ENCODE measurements at places on chromosomes 16 and 17.

GRCh38 chr16:74756203-74756602 lies 18.4 kb downstream of the FA2H start:
- no peak for DNase-seq

GRCh38 chr16:69613378-69614154 lies 47.8 kb downstream of the NFAT5 start:
- no peak for DNase-seq

DNA sequence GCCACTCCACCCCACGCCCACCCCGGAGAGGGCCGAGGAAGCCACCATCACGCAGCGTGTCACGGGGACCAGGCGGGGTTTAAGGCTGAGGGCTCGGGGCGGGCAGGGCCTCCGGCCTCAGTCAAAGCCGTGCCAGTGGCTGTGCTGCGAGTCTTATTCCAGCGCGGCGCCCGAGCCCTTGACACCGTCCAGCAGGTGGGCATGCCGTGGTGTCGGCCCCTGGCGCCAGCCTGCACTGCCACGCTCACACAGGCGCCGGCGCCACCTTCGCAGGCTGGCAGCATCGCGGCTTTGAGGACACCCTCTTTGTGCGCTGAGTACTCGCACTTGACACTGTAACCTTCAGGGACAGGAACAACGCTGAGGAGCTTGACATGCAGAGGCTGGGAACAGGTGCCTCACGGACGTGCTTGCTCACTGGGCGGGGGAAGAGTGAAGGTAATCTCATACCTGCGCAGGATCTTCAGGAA lies 34.0 kb upstream of the ZNF629 start:
- DNase-seq: no peak

GRCh38 chr16:86067516-86067915 lies 168.6 kb downstream of the IRF8 start:
- no peak for DNase-seq

- no peak for DNase-seq
Observed at GRCh38 chr17:83186226-83186625, 106.8 kb downstream of the METRNL start.

GRCh38 chr16:70589998-70590471 lies 56.3 kb upstream of the IL34 start:
- DNase-seq: no peak

DNA sequence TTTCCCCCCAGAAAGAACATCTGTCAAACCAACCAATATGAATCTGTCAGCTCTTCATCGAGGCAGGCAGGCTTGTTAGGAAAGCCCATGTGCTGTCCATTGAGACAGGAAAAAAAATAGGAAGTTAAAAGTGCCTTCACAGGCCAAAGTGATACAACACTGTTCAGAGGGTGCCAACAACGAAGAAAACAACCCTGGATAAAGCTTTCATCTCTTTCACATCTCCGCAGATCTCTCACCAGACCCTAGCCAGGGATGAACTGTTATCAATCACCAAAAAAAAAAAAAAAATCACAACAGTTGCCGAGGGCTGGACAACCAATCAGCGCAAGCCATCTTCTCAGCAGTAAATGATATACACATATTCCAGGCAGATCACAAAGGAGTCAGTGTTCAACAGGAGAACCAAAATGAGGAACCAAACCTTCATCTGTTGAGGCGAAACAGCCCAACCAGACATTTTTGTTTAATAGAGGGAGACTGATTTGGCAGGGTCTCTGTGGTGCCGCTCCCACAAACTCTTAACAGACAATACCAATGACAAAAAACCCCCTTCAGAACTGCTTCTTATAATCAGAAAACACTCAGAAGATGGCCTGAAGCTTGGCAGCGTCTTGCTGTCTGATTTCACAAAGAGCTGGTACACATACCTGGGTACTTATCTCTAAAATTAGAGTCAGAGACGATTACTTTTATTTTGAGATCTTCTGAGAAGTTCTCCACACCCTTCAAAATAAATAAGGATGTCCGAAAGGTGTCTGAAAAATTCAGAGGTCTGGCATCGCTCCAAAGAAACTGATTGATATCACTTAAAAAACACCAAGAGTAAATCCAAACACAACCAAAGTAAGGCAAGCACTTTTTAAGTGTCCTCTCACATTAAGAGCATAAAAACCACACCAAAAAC lies 1.8 kb downstream of the MAP3K14 start:
- DNase-seq: no peak

Data from stimulated activated CD8-positive, alpha-beta memory T cell treated with anti-CD3 and anti-CD28 coated beads, Interleukin-12 subunit alpha, Interleukin-12 subunit beta, amount 100 ng/mL, for 4 hours (primary cell).